ENCODE measurements at places on chromosomes 4 and X.

GRCh38 chr4:145177511-145177905 lies 2.9 kb downstream of the OTUD4 start:
- no peak for DNase-seq

DNA sequence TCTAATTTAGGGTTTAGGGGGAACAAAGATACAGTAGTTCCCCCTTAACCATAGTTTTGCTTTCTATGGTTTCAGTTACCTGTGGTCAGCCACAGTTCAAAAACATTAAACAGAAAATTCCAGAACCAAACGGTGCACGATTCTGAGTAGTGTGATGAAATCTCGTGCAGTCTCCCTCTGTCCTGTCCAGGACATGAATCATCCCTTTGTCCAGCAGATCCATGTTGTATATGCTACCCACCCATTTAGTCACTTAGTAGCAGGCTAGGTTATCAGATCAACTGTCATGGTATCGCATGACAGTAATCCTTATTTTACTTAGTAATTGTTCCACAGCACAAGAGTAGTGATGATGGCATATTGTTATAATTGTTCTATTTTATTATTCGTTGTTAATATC lies 556.1 kb downstream of the IL1RAPL1 start:
- DNase-seq: no peak

DNA sequence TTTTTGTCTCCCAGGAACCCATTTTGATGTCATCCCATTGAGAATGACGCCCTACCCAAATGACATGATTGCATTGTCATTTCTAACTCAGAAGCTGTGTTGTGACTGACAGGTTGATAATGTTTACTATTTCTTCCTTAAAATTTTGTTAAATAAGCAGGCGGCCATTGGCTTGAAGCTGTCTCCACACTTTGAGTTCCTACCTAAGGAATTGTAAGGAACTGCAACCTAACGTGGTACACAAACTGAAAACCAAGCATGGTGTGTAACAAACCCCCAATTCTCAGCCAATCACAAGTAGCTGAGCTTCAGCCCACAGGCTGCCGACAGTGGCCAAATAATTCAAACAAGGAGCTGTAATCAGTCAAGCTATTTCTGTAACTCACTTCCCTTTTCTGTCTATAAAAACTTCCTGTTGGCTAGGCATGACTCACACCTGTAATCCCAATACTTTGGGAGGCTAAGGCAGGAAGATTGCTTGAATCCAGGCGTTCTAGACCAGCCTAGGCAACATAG lies 2.9 kb upstream of the MND1 start:
- DNase-seq: no peak

DNA sequence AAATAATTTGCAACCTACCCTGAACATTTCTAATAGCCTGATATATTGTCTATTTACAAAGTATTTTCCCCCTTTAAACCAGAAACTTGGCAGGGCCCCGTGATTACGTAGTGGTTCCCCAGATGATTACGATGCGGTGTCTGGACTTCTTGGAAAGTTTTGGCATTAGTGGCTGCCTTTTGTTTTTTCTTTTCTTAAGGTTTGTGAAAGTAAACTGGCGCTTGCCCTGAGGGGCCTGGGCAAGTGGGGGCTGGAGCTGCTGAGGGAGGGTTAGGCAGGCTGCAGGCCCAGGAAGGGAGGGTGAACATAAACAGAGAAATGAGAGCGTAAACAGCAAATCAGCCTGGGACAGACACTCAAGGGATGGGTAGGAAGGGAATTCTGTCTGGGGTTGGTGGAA lies 123.6 kb upstream of the MSX1 start:
- no peak for DNase-seq

GRCh38 chrX:78997870-78998558 lies 52.8 kb downstream of the P2RY10 start:
- DNase-seq: no peak

DNA sequence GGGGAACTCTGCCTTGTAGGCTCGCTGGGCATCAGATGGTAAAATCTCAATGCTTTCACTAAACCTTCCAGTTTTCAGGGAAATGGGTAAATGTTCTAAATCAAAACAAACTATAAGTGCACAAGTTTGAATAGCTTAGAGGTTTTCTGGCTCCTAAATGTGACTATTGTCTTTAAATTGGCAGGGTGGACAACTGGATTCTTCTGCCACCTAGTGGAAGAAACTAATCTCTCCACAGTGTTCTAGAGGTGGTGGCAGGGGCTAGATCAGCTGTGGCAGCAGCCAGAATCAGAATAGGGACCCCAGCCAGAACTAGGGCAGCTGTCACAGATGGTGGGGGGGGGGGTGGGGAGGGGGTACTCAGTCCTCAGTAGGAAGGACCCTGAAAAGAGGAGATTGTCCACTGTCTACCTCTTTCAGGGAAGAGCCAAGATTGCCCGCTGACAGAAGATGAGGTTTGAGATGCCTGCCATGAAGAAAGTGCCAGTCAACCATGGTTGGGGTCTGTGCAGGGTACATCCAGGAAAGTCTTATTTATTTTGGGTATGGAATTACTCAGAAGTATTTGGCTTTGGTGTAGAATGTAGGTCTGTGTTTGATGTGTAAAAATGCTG lies 201.4 kb downstream of the CCNG2 start:
- peak; percentile 47 for DNase-seq

- DNase-seq: no peak
Observed at GRCh38 chr4:10098780-10099160, 17.8 kb downstream of the WDR1 start.

GRCh38 chr4:163077680-163078079 lies 89.0 kb downstream of the NAF1 start:
- DNase-seq: peak; percentile 27

- DNase-seq: no peak
Observed at GRCh38 chrX:54320067-54320466, 37.8 kb downstream of the WNK3 start.

DNA sequence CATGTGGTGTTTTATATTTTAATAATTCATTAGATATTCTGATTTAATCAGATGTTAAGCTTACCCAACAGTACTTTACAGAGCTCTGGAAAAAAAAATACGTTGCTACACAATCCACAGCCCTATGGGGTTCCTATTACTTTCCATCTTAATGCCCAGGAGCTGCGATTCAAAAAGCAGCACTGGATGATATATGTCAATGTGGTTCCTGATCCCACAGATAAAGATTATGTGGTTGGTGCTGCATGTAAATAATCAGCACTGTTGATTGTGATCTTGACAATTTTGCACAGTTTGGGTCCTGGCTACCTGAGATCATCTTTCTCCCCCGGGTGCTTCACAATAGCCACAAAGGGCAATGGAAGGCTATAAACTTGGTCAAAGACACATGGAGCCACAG lies 72.7 kb upstream of the DCLK2 start:
- no peak for DNase-seq

DNA sequence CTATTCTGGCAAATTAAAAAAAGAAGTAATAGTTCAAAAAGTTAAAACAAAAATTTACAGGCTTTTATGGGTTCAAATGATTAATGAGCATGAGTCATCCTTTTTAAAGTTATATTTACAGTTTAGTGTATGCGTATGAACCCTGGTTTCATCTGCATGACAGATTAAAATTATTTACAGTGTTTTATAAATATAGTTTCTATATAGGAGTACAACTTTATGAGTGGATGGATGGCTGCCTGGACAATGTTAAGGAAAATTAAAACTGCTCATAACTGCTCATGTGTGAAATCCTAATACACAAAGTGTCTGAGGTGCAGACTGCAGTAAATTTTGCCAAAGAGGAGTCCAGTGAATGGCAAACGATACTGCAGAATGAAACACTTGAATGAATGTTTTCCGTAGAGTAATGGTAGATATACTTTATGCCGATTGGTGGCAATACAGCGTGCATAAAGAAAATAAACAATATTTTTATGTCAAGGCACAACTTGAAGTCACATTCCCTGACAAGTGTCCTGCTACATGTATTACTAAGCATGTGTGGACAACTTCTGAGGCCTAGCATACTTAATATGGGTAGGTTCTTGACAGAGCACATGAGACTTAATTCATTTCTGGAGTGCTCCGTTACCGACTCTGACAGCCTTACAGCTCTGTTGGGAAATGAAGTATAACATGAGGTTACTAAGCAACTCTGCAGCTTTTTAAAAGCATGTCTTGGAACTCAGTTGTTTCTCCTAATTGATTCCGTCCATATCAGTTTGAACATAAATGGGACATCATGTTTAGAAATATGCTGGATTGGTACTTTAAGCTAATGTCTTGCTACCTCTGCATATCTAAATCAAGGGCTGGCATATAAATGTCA lies 985.6 kb upstream of the PCDH7 start:
- no peak for DNase-seq

- no peak for DNase-seq
Observed at GRCh38 chr4:57065730-57066482, 44.3 kb downstream of the IGFBP7 start.

DNA sequence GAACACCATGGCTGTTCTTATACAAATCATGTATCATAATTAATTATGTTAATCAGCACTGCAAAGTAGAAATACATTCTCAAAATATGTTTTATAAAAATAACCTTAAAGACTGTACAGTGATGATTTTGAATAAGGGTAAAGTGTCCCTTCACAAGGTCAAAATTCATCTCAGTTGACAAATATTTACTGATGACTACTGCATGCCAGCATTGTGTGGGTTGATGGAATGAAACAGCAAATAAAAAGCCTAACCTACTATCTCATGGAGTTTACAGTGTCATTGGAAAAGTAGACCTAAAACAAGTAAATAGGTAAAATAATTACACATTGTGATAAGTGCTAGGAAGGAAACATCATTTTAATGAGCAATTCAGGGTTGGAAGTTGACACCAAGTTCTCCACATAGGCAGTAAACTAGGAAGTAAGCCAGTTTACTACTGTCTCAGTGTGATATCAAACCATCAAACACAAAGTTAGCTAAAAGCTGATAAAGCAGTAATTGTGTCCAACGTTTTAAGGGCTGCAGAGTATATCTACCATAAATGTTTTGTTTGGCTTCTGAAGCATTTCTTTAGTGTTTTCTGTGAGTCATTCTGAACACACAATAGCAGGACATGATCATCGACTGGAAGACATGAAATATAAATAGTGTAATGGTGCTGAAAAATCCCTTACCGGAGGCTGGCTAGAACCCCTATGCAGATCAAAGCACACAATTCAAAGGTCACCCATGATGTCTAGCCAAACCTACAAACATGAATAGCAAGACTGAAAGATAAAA lies 221.8 kb downstream of the DACH2 start:
- DNase-seq: no peak

DNA sequence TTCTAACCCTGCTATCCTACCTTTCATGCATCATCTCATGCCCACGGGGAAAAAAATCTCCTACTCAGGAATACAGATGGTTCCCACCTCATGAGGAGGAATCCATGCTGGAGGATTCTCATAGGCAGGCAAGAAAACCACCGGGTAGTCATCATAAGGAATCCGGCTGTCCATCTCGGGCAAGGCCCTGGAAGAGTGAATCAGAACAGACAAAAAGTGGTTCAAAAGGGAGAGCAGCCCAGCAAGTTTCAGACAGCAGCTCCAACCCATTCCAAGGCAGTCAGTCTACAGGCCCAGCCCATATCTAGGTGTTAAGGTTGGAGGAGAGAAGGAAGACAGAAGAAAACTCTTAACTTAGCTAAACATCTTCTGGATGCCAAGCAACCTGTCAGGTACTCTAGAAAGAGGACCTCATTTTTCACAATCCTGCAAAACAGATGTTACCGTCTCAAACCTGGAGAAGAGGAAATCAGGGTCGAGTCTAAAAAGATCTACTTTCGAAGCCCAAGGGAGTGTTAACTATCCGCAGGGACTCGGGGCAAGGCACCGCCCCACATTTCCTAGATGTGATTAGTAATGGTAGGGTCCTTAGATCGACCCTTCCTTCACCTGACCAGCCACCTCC lies 447 bp downstream of the PDZD11 start:
- no peak for DNase-seq

- DNase-seq: no peak
Observed at GRCh38 chr4:186023975-186024374, 45.0 kb upstream of the TLR3 start.

GRCh38 chrX:111634823-111635729 lies 45.9 kb upstream of the ALG13 start:
- no peak for DNase-seq

DNA sequence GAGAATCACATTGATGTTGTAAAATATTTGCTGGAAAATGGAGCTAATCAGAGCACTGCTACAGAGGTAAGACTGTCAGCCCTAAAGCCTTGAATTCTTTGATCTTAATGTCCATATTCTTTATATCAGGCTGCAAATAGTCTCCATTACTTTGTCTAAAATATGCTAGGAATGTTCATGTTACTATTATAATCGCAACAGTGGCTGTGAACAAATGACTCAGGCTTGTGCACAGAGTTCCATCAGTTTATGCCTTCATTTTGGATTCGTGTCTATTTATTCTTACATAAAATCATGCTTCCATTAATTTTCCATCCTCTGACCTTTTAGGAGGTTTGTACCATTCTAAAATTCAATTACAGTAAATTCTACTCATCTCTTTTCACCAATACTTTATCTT lies 182.7 kb downstream of the ANK2 start:
- no peak for DNase-seq

GRCh38 chrX:7447801-7448499 lies 300.0 kb upstream of the PUDP start:
- DNase-seq: no peak

DNA sequence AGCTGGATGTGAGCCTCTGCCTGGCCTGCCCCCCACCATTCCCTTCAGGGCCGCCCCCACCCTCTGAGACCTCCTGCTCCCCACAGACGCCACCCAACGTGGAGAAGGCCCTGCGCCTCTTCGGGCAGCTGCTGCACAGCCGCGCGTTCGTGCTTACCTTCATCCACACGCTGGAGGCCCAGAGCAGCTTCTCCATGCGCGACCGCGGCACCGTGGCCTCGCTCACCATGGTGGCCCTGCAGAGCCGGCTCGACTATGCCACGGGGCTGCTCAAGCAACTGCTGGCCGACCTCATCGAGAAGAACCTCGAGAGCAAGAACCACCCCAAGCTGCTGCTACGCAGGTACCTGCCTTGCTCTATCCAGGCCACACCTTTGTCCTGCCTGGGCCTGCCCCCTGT lies 10.1 kb downstream of the PLXNA3 start:
- no peak for DNase-seq

DNA sequence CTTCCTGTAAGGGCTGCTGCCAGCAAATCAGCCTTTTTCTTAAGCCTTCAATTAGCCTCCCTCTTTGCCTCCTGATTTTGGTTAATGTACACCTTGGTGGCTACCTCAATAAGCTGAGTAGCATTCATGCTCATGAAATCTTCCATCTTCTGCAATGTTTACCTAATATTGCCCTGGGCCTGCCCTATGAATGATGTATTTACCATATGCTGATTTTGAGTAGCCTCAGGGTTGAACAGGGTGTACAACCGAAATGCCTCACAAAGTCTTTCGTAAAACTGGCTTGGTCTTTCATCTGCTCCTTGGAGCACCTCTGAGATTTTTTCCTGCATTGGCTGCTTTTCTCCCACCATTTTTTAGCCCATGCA lies 29.8 kb downstream of the SULT1E1 start:
- DNase-seq: peak; percentile 55

DNA sequence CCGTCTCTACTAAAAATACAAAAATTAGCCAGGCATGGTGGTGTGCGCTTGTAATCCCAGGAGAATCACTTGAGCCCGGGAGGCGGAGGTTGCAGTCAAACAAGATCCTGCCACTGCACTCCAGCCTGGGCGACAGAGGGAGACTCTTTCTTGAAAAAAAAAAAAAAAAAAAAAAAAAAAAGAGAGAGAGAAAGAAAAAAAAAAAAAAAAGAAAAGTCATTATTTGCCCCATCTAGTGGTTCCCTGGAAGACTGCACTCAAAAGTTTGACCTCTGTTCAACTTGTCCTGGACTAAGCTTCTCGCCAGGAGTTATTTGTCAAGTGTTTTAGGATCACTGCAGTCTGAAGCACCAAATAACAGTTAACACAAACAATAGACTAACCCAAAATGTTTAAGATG lies 45.3 kb upstream of the KCTD8 start:
- DNase-seq: no peak

GRCh38 chr4:66178906-66179305 lies 508.6 kb upstream of the EPHA5 start:
- DNase-seq: no peak

All from Caco-2 (cell line).